ENCODE measurements at places on chromosomes 12 and 14.

- no peak for DNase-seq
Measured at GRCh38 chr14:78509516-78509915, 339.3 kb downstream of the NRXN3 start.

DNA sequence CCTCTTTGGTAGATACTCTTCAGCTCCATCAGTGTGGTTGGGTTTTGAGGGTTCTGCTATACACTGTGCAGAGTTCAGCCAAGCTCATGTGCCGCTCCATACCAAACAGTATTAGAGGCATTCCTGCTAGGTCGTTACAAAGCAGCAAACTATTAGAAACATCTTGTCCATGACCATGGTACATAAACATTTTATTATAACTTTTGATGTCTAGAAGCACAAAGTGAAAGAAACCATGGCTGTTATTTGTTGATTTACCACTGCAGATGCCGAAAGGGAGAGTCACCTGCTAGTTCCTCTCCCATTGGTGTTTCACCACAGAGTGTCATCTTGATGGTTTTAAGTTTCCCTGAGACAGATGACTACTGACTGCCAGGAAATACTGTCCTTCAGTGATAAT lies 242.0 kb downstream of the ADAMTS20 start:
- no peak for DNase-seq

DNA sequence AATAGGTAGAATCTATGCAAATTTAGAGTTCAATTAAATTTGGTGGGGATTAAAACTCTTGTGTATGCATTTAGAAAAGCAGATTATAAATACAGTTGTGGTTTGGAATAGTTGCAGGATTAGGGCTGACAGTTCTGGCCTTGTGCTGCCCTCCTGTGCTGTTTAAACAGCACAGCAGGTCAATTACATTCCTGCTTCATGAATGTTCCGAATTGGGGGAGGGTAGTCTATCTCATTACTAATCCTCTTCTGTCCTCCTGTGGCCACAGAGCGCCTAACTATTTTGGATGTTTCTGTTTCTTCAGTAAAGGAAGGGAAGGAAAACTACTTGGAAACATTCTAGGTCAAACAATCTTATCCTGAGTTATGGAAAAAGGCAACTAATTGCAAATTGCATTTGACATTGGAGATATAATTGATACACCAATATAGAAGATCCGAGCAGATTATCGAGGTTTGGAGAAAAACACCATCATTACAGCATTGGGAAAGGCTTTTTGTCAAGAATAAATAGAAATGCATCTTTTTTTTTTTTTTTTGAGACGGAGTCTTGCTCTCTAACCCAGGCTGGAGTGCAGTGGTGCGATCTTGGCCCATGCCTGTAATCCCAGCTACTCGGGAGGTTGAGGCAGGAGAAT lies 8.7 kb upstream of the GPR19 start:
- no peak for DNase-seq

DNA sequence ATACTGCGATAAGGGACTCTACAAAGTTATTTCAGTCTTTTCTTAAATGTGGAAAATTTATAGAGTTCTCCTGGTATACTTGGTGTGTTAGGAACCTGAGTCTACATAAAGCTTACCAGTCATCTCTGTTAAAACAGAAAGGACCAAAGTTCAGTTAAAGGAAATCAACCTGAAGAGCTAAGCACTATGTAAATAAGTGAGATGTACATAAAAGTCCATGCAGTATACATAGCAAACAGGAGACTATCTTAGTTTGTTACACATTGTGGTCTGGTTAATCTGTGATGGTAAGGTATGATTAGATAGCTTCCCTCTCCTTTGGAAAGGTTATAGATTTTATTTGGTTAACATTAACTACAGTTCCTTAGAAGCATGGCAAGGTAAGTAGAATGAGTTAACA lies 75.9 kb downstream of the ATP2B1 start:
- no peak for DNase-seq

DNA sequence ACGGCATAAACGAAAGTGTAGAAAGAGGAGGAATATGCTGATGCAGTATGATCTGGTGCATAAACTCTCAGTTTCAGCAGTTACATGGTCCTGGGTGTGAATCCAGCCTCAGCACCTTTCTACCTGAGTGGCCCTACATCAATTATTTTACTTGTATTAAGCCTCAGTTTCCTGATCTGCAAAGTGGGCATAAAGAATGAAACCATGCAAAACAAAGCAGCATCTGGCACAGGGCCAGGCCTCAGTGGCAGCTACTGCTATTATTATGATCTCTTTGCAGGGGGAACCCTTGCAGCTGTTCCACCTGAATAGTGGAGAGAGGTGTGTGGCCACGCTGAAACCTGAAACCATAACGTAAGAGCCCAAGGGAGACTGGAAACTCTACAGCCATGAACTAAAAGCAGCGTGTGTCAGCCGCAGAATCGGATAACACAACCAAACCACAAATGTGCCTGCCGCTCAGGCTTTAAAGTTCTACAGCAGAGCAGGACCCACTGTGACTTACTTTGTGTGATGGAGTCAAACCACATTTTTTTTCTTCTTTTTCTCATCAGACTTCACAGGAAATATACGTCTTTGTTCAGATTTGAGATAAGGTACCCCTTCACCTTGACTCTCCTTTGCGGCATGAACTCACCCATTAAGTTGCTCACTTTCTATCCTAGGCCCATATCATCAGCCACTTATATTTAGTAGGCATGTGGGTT lies 29.2 kb upstream of the FOS start:
- DNase-seq, result peak; percentile 62

DNA sequence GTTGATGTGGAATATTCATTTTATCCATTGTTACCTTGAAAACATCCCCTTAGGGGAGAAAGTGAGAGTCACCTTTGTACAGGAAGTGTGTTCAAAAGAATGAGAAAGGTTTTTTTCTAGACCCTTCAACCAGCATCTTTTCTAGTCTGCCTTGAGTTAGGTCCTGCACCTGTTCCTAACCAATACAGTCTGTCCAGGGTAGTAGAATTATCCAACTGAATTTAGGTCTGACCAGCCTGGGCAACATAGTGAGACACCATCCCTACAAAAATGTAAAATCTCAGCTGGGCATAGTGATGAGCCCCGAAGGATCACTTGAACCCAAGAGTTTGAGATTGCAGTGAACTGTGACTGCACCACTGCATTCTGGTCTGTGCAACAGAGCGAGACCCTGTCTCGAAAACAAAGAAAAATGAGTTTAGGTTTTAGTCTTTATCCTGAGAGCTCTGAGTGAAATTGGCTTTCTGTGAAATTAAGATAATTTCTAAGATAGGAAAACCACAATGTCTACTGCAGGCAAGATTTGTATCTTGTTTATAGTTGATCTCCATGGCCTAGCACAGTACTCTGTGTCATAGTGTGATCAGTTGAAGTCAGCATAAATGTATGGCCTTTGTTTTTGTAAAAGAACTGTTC lies 25.2 kb downstream of the ARHGAP5 start:
- DNase-seq, result no peak

GRCh38 chr12:64008596-64008995 lies 164.1 kb downstream of the SRGAP1 start:
- no peak for DNase-seq

- DNase-seq, result no peak
Measured at GRCh38 chr12:91140026-91140931, 29.0 kb upstream of the LUM start.

- DNase-seq, result no peak
Measured at GRCh38 chr14:53126731-53127130, 26.4 kb downstream of the DDHD1 start.

- DNase-seq, result no peak
Measured at GRCh38 chr14:99871771-99872170, 78.6 kb downstream of the EML1 start.

DNA sequence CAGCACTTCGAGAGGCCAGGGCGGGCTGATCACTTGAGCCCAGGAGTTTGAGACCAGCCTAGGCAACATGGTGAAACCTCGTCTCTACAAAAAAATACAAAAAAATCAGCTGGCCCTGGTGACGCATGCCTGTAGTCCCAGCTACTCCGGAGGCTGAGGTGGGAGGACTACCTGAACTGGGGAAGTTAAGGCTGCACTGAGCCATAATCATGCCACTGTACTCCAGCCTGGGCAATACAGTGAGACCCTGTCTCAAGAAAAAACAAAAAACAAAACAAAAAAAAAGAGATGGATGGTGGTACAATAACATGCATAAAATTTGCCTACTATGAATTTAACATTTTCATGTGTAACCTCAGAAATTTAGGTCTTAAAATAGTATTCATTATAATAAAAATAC lies 2.2 kb downstream of the THAP2 start:
- DNase-seq, result no peak

DNA sequence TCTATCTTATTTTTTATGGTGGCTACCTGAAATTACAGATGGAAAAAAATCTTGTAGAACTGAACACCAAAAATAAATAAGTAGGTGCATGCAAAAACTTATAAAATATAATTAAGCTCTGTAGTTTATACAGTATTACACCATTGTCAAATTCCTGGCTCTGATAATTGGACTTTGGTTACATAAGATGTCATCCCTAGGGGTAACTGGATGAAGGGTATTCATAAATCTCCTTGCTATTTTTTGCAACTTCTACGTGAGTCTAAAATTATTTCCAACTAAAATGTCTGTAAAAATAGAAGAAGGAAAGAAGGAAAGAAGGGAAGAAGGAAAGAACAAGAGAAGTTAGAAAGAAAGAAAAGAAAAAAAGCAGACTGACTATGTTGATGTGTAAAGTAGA lies 716.6 kb downstream of the BCL11B start:
- no peak for DNase-seq

- no peak for DNase-seq
Measured at GRCh38 chr14:73655851-73656250, 11.1 kb downstream of the DNAL1 start.
